Amniotic epithelial cell (primary cell): ENCODE measurements at places on chromosomes 5 and 9.

DNA sequence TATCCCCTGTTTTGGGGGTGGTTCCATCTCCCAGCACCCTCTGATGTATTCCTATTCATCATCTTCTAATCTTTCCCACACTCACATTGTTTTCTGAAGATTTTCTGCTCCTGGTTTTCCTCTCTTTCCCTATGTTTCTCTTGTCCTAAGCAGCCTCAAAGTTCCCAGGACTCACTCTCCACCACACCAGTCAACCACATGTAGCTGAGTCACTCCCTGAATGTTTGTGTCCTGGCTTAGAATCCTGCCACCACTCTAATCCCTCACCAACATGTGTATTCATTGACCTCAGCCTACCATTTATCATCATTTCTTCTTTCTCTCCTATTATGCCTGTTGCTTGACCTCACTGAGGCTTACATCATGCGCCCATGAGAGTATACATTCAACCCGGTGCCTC, 282.4 kb upstream of the ADAMTS16 start:
- no peak for DNase-seq

DNA sequence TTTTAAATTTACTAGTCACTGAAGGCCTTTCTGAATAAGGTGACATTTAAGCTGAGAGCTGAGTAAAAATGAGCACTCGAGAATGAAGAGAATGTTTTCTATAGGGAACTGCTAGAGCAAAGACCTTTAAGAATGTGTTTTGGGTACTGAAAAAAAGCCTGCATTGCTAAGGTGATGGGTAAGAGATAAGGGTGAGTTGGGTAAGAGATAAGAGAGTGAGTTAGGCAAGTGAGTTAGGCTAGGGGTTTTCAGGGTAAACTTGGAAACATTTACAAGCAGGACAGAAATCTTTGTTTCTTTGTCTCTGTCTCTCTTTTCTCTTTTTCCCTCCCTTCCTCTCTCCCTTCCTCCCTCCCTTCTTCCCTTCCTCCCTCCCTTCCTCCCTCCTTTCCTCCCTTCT, 5.6 kb downstream of the RAD23B start:
- peak; percentile 62 for DNase-seq

- DNase-seq, result no peak
These were observed 297.8 kb upstream of the ACTBL2 start for GRCh38 chr5:57780306-57780960.

GRCh38 chr9:88303721-88304451, 84.4 kb upstream of the SPIN1 start:
- peak; percentile 81 for DNase-seq

GRCh38 chr5:95884017-95884325, 61.4 kb upstream of the GLRX start:
- DNase-seq, result peak; percentile 78
